CD14-positive monocyte (primary cell): ENCODE measurements at places on chromosomes 7 and 10. TPM values are rescaled to one million over a fixed set of nuclear protein-coding genes. Genes with fewer than 3 reads are reported as not detected.

The RHBDD2 gene
- 54.6 TPM for polyA plus RNA-seq

The ADRA2A gene
- not detected in 2 replicates for polyA plus RNA-seq

The CBX3 gene
- 78.1 TPM for polyA plus RNA-seq

The SLIT1 gene
- 0.05 TPM for polyA plus RNA-seq

The SYNPO2L gene
- polyA plus RNA-seq: not detected in 2 replicates

The CLCN1 gene
- polyA plus RNA-seq: 0.04 and 0.14 TPM in 2 replicates

The GPR158 gene
- not detected in 2 replicates for polyA plus RNA-seq

GRCh38 chr10:119120413-119120867 lies 16.5 kb downstream of the DENND10 start:
- H3K4me1 ChIP-seq: peaks cover 11% of the 10 kb centered on the region
- peak; percentile 21 for DNase-seq
- peak overlapping the region; percentile 67 for H3K27ac ChIP-seq
- H3K36me3 ChIP-seq: peaks cover 69% of the 10 kb centered on the region

- H3K4me1 ChIP-seq: no peaks in the 10 kb centered on the region
- H3K27me3 ChIP-seq: no peaks in the 10 kb centered on the region
- no peaks in the 10 kb centered on the region for H3K36me3 ChIP-seq
- no peak for DNase-seq
Measured at GRCh38 chr10:61781969-61782403, 119.3 kb downstream of the CABCOCO1 start.

- H3K4me1 ChIP-seq: no peaks in the 10 kb centered on the region
- H3K36me3 ChIP-seq: no peaks in the 10 kb centered on the region
- no peak overlapping the region for H3K27ac ChIP-seq
- no peak overlapping the region for H3K4me3 ChIP-seq
- no peaks in the 10 kb centered on the region for H3K27me3 ChIP-seq
- no peak for DNase-seq
Measured at GRCh38 chr7:24313777-24314176, 29.8 kb downstream of the NPY start.

- no peaks in the 10 kb centered on the region for H3K36me3 ChIP-seq
- no peaks in the 10 kb centered on the region for H3K4me1 ChIP-seq
- no peak overlapping the region for H3K27ac ChIP-seq
- H3K4me3 ChIP-seq: no peak overlapping the region
Measured at GRCh38 chr10:126734967-126735366, 64.5 kb upstream of the C10orf90 start.

DNA sequence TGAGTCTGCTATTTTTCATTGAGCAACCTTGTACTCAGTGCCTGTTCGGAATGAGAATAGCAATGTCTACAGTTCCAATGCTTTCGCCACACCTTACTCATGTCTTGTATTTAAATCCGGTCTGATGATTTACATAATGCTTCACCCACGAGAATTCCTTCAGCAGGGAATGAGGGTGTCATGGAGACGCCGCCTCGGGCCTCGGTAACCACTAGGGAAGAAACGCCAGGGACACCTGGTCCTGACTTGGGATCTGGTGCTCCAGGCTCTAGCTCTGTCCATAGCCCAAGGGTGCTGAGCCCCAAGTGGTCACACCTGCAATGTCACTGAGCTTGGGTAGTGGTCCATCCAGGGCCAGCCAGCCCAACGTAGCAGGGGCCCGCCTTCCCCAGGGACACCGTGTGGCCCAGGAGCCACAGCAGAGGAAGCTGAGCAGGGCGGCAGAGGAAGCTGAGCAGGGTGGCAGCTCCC lies 37.4 kb downstream of the PRKAG2 start:
- peak; percentile 75 for DNase-seq
- H3K36me3 ChIP-seq: peaks cover 23% of the 10 kb centered on the region
- H3K27me3 ChIP-seq: no peaks in the 10 kb centered on the region
- peaks cover 57% of the 10 kb centered on the region for H3K4me1 ChIP-seq
- H3K4me3 ChIP-seq: peak overlapping the region; percentile 65
- H3K27ac ChIP-seq: peak overlapping the region; percentile 88

DNA sequence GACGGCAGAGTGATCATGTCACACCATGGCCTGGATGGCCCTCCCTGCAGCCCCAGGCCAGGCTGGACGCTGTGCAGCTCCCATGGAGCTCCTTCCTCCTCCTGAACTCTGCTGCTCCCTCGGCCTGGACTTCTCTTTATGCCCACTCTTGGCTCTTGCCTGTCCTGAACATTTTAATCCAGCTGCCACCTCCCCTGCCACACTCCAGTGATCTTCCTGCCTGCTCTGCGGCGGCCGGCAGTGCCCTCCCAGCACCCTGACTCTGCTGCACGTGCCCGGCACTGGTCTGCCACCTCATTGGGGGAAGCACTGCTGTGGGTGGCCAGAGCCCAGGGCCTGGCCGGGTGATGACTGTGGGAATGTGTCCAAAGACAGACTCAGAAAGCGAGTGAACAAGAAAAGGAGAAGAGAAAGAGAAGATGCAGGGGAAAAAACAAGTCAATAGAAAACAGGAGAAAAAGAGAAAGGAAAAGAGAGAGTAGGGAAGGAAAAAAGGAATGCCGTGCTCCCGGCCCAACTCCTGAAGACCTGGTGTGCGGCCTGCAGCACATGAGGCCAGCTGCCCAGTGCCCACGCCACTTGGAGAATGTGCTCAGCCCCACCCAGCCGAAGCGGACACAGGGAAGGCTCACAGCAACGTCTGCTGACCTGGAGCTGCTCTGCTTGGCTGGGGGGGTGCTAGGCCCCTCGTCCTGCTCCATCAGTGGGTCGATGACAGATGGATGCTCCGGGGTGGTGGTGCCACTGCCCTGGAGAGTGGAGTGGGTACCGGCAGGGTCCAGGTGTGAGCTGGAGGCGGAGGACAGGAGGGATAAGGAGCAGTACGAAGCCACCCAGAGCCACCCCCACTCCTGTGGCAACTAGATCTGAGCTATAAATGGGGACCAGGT lies 115.9 kb downstream of the DLG5 start:
- DNase-seq: no peak
- no peaks in the 10 kb centered on the region for H3K27me3 ChIP-seq
- no peak overlapping the region for H3K4me3 ChIP-seq

- H3K36me3 ChIP-seq: no peaks in the 10 kb centered on the region
- no peak overlapping the region for H3K27ac ChIP-seq
- no peaks in the 10 kb centered on the region for H3K27me3 ChIP-seq
- H3K4me1 ChIP-seq: no peaks in the 10 kb centered on the region
- no peak overlapping the region for H3K4me3 ChIP-seq
- no peak for DNase-seq
Measured at GRCh38 chr10:129279446-129280154, 187.4 kb upstream of the MGMT start.

DNA sequence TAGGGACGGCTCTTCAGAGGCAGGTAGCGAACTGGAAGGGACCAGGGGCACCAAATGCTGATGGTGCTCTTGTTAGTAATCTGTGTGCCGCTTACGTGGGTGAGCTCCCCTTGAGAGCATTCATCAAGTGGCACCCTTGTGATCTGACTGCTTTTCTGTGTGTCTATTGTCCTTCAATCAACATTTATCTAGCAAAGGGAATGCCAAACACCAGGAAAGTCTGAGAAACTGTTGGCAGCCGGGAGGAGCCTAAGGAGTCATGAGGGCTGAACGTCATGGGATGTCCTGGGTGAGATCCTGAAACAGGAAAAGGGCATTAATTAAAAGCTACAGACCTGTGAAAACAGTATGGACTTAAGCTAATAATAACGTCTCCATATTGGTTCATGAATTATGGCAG lies 733.1 kb downstream of the TYW1 start:
- no peak overlapping the region for H3K27ac ChIP-seq
- no peak for DNase-seq
- H3K4me1 ChIP-seq: no peaks in the 10 kb centered on the region
- H3K36me3 ChIP-seq: no peaks in the 10 kb centered on the region
- H3K27me3 ChIP-seq: no peaks in the 10 kb centered on the region

- H3K27me3 ChIP-seq: no peaks in the 10 kb centered on the region
- no peak overlapping the region for H3K4me3 ChIP-seq
- no peak overlapping the region for H3K27ac ChIP-seq
- no peak for DNase-seq
Measured at GRCh38 chr10:120115959-120116358, 223.4 kb downstream of the SEC23IP start.

- H3K27ac ChIP-seq: no peak overlapping the region
- no peak for DNase-seq
- no peaks in the 10 kb centered on the region for H3K27me3 ChIP-seq
- no peak overlapping the region for H3K4me3 ChIP-seq
- H3K4me1 ChIP-seq: no peaks in the 10 kb centered on the region
Measured at GRCh38 chr7:91957232-91957631, 16.6 kb downstream of the AKAP9 start.

DNA sequence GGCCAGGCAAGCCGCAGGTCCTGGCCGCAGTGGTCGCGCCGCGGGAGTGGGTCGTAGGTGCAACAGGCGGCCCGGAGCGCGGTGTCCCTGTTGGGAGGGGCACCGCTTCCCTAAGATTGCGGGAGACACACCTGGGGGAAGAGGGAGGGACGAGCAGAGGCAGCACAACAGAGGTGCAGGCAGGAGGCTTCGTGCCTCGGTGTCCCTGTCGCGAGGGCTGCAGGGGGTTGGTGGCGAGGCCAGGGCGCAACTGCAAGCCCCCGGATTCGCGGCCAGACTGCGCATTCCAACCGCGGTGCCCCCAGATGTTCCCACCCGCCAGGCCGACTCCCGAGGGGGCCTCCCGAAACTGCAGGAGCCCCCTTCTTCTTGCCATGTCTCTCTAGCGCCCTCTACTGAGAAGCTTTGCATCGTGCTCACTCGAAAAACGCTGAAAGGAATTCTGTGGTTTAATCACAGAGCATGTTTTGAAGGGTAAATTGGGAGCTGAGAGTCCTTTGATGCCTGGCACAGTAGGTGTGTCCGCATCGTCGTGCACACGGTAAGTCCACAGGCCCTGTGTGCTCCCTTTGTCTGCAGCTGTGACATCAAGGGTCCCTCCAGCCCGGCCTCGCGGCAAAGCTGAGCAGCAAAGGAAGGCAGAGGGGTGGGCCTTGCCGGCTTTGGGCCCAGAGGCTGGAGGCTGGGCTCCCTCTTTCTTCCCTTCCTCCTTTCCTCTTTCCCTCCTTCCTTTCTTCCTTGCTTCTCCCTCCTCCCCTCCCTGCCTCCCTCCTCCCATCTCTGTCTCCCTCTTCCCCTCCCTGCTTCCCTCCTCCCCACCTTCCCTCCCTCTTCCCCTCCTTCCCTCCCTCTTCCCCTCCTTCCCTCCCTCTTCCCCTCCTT lies 6.2 kb upstream of the MBL2 start:
- no peak overlapping the region for H3K27ac ChIP-seq
- no peak for DNase-seq
- no peak overlapping the region for H3K4me3 ChIP-seq
- peaks cover 5% of the 10 kb centered on the region for H3K4me1 ChIP-seq
- no peaks in the 10 kb centered on the region for H3K27me3 ChIP-seq

DNA sequence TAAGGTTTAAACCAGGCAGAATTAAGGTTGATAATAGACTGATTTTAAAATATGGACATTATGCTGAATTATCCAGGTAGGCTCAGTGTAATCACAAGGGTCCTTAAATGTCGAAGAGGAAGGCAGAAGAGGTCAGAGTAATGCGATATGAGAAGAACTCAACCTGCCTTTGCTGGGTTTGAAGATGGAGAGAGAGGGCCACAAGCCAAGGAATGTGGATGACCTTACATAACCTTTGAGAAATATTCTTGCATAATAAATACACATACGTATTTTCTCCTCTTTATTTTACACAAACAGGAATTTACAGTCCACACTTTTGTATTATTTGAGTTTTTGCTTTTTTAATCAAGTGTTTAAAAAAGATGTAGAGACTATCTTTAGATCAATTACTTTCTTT lies 88.5 kb downstream of the ST7 start:
- H3K4me1 ChIP-seq: no peaks in the 10 kb centered on the region
- DNase-seq: no peak
- H3K27me3 ChIP-seq: no peaks in the 10 kb centered on the region

GRCh38 chr7:28347475-28348318 lies 64.6 kb upstream of the CREB5 start:
- no peaks in the 10 kb centered on the region for H3K36me3 ChIP-seq
- DNase-seq: no peak
- H3K27me3 ChIP-seq: no peaks in the 10 kb centered on the region
- no peak overlapping the region for H3K27ac ChIP-seq
- no peaks in the 10 kb centered on the region for H3K4me1 ChIP-seq

GRCh38 chr10:49000437-49001398 lies 61.1 kb upstream of the LRRC18 start:
- H3K27ac ChIP-seq: no peak overlapping the region
- no peaks in the 10 kb centered on the region for H3K36me3 ChIP-seq
- no peak overlapping the region for H3K4me3 ChIP-seq
- no peaks in the 10 kb centered on the region for H3K4me1 ChIP-seq
- DNase-seq: no peak

GRCh38 chr10:323651-324293 lies 188.5 kb downstream of the ZMYND11 start:
- H3K27ac ChIP-seq: no peak overlapping the region
- H3K27me3 ChIP-seq: no peaks in the 10 kb centered on the region
- H3K36me3 ChIP-seq: no peaks in the 10 kb centered on the region
- no peak overlapping the region for H3K4me3 ChIP-seq
- no peaks in the 10 kb centered on the region for H3K4me1 ChIP-seq

- no peaks in the 10 kb centered on the region for H3K36me3 ChIP-seq
- H3K27me3 ChIP-seq: no peaks in the 10 kb centered on the region
- no peak overlapping the region for H3K27ac ChIP-seq
- no peak overlapping the region for H3K4me3 ChIP-seq
- no peak for DNase-seq
- no peaks in the 10 kb centered on the region for H3K4me1 ChIP-seq
Measured at GRCh38 chr7:139452958-139453672, 30.4 kb downstream of the KLRG2 start.

DNA sequence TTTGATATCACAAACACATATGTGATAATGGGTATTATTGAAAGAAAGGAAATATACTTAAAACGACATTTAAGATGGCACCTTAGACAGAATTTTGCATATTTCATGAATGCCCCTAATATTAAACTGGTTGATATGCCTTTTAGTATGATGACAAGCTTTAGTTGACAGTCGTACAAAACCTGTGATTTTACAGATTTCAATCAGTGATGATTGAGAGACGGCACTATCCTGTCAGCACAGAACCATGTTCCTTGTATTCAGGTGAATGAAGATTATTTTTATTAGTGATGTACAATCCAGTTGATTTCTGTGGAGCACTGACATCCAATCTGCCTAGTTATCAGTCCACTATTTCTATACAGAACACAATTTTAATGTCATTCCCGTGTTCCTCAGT lies 333.0 kb downstream of the CNTNAP2 start:
- DNase-seq: no peak
- H3K4me1 ChIP-seq: no peaks in the 10 kb centered on the region
- H3K36me3 ChIP-seq: no peaks in the 10 kb centered on the region
- H3K4me3 ChIP-seq: no peak overlapping the region
- no peaks in the 10 kb centered on the region for H3K27me3 ChIP-seq

DNA sequence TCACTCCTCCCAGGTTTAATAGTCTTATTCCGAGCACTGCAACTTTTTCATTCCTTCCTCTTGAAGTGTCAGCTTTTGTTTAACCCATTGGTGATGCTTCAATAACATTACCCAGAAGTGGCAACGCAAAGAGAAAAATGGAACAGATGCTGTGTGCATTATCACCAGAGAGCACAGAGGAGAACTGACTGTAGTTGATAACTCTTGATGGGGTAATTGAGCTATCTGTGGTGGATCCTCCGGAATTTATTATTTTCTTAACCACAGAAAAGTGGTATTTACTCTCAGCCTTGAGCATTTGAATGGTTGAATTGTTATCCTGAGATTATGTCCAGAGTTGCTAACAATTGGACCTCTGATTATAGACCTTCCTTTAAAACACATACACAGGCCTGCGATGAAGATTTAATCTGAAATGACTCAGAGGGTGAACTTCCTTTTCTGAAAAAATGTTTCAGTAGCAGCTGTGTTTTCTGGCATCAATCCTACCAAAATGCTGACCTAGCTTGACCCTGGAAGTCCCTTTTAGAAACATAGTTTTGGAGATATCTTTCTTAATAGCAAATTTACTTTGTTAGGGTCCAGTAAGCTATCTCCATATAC lies 1584.4 kb upstream of the LRRTM3 start:
- H3K4me3 ChIP-seq: no peak overlapping the region
- H3K36me3 ChIP-seq: no peaks in the 10 kb centered on the region
- H3K4me1 ChIP-seq: no peaks in the 10 kb centered on the region
